Activated naive CD4-positive, alpha-beta T cell treated with anti-CD3 and anti-CD28 coated beads, Interleukin-2, amount 50 U/mL, for 16 hours (primary cell): ENCODE measurements at places on chromosomes 1 and 21.

DNA sequence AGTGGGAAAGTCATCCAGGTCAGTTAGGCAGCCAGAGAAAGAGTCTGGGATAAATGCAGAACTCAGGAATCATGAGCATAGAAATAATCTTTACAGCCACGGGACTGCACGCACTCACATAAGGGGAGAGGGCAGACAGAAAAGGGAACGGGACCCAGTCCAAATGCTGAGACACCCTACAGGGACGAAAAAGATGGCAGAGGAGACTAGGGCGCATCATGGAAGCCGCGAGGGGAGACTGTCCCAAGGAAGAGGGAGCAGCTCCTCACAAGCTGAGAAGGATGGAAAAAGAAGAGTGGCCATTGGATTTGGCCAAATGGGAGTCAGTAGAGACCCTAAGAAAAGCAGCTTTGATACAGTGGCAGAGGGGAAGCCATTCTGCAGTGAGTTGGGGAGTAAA, 102.9 kb upstream of the TLR5 start:
- no peak for DNase-seq

DNA sequence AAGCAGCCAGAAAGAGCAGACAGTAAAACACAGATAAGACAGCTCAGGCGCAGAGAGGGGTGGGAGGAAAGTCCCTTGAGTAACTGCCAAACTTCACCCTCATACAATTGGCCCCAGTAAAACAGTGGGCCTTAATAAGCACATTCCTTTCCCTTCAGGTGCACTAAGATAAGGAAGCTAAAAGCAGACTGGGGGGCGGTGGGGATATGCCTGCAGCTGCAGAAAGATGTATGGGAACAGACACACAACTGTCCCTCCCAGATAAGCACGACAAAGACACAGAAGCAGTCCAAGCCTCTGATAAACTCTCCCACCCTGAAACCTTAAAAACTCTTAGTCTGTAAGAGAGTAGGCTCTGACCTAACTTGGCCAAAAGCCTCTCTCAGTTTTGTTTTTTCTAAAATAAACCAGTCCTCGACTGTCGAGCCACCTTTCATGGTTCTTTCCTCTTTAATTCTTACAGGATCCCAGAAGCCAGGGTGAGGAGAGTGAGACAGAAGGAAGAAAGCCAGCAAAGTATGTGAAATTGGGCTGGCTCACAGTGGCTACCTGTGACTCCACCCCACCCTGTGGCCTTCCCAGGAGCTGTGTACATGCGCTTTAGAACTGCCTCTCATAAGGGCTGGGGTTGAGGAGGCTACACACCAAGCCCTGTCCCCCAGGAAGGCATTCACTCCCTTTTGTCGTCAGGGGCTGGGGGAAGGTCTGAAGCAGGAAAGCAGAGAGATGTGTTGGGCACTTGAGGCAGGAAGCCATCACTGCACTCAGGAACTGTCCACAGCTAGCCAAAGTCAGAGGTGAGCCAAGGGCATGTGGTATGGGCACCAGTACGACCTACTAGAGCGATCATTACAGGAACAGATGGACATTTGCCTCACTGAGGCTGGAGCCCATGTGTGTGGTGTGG, 4.6 kb downstream of the PGLYRP4 start:
- no peak for DNase-seq

- no peak for DNase-seq
Measured at GRCh38 chr1:24248859-24249258, 61.8 kb upstream of the IFNLR1 start.

- DNase-seq: no peak
Measured at GRCh38 chr1:230122366-230123279, 55.6 kb downstream of the GALNT2 start.

DNA sequence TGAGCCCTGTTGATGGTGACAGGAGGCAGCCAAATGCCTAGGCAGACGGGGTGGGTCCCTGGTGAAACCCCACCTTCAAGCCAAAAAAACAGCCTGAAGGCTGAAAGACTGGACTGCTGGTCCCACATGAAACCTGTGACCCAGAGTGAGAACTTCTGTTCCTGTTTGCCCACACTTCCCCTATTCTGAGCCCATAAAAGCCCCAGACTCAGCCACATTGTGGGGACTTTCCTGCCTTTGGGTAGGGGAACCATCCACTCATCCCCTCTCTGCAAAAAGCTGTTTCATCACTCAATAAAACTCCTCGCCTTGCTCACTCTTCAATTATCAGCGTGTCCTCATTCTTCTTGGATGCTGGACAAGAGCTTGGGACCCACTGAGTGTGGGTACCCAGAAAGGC, 25.2 kb downstream of the HTR6 start:
- no peak for DNase-seq

- DNase-seq: no peak
Measured at GRCh38 chr1:109371341-109371739, 26.4 kb downstream of the SORT1 start.

DNA sequence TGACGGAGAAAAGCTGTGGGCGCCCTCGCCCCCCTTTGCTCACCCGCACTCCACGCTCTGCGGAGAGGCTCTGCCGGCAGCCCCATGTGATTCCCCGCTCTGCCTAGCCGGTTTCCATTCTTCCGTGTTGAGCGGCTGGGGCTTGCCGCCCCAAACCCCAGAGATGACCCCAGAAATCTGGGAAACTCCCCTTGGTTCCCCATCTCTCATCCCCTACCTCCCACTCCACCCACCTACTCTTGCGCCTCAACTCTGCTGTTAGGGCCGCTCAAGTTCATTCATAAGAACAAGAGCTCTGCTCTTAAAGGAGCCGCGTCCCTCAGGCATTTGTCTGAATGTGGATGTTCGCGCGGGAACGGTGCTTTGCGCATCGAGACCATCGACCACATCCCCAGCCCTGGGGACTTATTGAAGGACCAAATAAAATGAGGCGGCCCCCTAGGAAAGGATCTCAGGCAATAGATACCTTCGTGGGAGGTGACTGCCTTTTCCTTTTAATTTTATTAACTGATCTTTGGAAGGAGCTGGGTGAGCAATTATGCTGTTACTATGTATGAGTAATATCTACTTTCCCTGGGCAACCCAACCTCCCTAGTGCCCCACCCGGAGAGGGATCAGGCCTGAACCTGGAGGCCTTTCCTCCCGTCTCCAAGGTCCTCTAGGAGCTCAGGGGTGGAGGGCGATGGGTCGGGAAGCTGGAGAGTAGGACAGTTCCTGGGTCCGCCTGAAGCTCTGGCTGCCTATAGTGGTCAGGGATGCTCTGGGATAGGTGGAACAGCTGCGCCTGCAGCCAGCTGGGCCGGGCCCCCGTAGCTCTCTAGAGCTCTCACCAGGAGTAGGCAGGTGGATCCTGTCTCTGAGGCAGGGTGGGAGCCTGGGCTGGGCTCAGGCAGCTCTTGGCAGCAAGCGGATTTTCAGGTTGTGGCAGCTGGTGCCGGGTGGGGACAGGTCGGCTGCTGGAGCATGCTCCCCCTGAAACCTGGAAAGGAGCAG, 898 bp downstream of the MFSD2A start:
- DNase-seq: peak; percentile 47

DNA sequence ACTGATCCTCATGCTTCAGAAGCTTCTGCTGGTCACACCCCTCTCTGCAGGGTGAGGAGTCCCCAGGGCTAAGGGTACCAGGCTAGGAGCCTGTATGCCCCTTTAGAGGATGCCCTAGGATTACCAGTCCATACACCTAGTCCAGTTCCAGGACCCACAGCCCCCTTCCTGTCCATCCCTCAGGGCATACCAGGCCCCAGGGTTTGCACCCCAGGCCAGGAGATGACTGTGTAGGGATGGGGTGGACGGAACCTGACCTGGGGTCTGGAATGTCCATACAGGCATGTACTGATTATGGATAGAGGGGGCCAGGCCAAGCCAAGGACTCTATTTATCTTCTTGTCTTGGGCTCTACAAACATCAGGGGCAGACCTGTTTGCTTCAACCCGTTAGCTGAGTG, 34.9 kb downstream of the TRIM67 start:
- no peak for DNase-seq

DNA sequence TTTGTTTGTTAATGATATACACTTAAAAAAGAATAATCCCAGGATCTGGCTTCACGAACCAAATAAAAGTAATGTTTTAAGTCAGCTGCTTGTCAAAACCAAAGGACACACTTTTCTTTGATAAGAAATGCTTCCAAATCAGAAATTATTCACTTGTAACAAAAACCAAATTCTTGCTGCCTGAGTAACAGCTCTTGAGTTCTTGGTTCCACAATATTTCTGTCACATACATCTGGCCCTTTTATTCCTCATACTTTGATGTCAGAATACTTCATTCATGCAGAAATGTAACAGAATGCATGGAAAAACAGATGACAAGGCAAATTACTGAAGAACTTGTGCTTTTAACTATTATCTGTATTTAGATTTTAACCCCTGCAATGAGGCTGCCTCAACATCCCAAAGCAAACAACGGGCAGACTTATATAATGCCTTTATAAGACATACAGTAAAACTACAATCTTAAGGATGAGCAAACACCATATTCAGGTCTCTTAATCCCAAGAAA, 1.5 kb downstream of the VAMP4 start:
- no peak for DNase-seq

- no peak for DNase-seq
Measured at GRCh38 chr21:34027721-34028461, 45.5 kb upstream of the MRPS6 start.
